ENCODE measurements at places on chromosomes 16 and 17.

DNA sequence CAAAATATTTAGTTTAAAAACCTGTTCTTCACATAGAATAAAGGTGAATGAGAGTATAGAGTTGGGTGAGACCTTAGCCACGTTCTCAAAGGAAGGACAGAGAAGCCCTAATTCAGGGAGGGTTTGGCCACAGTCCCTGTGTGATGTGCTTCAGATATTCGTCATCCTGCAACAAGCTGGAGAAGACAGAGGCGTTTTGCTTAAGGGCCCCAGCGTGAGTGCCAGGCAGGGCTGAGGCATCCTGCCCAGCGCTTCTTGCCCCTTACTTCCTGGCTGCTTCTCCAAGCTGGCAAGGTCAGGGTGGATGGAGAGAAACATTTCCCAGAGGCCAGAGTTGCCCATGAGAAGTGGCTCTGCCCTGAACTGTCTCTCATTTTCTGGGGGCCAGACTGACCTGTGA, 46.9 kb downstream of the AXIN2 start:
- DNase-seq, result no peak

- no peak for DNase-seq
These were observed 1.4 kb upstream of the BAHCC1 start for GRCh38 chr17:81393684-81394376.

DNA sequence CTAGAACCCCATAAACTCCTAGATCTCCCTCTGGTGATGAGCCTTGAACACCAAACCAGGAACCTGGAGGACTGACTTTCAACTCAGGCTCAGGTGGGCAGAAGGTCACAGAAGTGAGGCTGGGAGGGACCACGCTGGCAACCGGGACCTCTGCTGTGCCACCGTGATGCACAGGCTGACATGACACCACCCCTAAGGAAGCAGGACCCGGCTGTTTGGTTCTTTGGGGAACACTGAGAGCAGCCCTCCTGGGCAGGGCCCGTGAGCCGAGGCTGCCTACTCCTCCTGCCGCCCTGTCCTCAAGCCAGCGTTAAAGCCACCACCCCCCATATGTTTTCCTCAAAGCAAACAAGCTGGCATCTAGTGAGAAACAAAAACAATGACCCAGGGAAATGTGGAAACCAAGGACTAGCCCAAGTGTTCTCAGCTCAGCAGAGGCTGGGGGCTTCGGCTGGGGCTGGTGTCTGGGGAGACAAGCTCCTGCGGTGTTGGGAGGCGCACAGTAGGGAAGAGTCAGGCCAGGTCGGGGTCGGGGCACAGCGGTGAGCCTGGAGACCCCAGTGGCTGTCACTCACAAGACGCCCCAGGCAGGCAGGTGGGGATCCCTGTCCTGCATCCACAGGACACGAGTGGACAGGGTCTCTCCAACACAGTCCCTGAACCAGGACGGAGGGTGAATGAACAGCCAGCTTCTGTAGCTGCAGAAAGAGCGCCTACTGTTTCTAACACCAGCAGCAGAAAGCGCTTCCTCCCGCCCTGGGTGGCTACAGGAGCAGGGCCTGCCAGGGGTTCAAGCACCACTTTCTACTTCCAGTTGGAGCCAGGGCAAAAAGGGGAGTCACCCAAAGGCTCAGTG, 1.7 kb downstream of the SMIM5 start:
- DNase-seq, result no peak

- no peak for DNase-seq
These were observed 32.0 kb upstream of the TOX3 start for GRCh38 chr16:52578829-52579498.

- DNase-seq, result no peak
These were observed 32.1 kb upstream of the SLC38A8 start for GRCh38 chr16:84074721-84075120.

GRCh38 chr16:12544477-12545296, 259.0 kb downstream of the CPPED1 start:
- no peak for DNase-seq

DNA sequence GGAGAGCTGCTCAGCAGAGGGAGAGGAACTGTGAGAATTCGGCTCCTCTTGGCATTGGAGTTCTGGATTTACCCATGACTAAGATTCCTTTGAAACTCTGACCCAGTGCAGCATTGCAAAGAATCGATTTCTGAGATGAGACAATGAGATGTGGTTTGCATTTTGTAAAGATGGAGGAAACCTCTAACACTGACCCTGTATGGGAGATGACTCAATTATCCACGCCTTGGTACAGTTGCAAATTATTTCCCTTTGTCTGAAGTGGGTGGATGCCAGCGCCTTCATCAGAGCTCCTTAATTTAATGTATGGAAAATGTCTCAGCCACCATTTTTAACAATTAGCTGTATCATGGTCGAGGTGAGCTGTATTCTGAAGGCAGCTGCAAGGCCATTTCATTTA, 53.4 kb downstream of the NUP93 start:
- no peak for DNase-seq

- no peak for DNase-seq
These were observed 75.2 kb upstream of the RNU2-1 start for GRCh38 chr17:43308999-43309398.

- no peak for DNase-seq
These were observed 1.8 kb upstream of the QPRT start for GRCh38 chr16:29676989-29677785.

DNA sequence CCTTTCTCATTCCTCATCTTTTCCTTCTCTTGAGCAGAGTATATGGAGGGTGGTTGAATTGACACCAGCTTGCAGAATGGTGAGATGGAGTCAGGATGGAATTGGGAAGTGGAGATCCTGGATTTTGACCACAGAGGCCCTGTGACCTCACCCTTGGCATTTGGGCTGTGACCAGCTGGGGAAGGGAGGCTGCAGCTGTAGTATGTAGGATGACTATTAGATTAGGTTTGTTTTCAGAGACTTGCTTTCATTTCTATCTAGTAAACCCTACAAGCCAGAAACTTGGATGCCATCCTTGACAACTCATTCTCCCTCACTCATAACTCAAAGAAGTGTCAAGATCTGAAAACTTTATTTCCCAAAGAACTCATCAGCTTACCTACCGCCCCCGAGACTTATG, 5.9 kb downstream of the GNGT2 start:
- no peak for DNase-seq

- no peak for DNase-seq
These were observed 50.6 kb downstream of the NTN1 start for GRCh38 chr17:9071811-9072498.

DNA sequence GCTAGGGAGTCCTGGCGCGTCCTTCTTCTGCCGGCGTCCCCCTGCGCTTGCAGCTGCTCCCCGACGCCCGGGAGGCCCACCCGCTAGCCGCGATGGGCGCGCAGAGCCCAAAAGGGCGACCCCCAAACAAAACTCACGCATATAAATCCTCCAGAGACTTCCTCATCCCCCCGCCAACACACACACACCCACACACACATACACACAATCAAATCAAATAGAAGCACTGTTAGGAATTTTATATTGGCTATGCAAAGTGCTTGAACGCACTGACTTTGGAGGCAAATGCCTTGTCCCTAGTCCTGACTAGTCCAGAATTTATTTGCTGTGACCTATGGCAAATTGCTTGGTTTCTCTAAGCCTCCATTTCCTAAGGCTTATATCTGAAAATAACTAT, 23.8 kb upstream of the CRYM start:
- DNase-seq, result no peak

- DNase-seq, result peak; percentile 46
These were observed 4.2 kb downstream of the TRADD start for GRCh38 chr16:67155295-67156142.

GRCh38 chr16:4994719-4995434, 36.7 kb downstream of the SEC14L5 start:
- no peak for DNase-seq

- DNase-seq, result no peak
These were observed 14.9 kb downstream of the IRF8 start for GRCh38 chr16:85913688-85914422.

DNA sequence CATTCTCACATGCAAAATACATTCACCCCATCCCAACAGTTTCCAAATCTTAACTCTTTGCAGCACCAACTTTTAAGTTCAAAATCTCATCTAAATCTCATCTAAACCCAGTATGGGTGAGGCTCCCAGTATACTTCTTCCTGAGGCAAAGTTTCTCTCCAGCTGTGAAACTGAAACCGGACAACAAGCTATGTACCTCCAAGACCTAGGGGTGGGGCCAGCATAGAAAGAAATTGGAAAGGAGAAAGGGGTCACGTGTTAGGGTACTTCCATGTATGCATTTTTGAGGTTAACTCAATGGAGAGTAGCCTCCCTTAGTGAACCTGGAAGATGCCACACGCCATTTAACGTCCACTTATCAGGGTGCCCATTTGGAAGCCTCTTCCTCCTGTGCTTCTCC, 23.9 kb upstream of the LRRC75A start:
- DNase-seq, result no peak

DNA sequence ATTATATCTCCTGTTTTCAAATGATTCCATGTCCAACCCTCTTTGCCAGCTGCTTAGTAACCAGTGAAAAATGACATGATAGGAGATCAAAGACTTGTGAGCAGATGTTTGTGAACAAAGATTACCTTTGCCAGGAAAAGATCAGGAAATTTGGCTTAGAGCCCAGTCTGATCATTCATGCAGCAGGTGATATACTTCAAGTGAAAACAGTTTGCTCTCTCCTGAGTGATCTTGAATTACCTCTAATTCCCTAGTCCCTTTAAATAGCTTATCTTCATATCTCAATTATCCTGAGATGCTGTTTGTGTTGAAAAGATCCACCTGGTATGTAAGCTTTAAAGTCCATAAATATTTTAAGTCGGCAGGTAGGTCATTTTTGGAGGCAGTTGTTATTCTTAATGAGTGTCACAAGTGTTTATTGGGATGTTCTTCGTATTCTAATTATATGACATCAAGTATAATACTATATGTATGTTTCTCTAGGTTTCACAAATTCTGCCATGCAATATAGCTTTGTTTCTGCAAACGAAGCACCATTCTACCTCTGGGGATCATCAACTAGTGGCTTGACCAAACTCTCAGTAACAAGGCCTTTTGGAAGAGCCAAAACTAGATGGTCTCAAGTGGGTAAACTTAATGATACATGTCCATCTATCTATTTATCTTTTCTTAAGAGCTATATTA, 13.2 kb upstream of the VPS35L start:
- DNase-seq, result no peak

- DNase-seq, result no peak
These were observed 332.8 kb downstream of the MAF start for GRCh38 chr16:79267781-79268180.

- DNase-seq, result no peak
These were observed 18.7 kb upstream of the COX10 start for GRCh38 chr17:14050616-14051015.

DNA sequence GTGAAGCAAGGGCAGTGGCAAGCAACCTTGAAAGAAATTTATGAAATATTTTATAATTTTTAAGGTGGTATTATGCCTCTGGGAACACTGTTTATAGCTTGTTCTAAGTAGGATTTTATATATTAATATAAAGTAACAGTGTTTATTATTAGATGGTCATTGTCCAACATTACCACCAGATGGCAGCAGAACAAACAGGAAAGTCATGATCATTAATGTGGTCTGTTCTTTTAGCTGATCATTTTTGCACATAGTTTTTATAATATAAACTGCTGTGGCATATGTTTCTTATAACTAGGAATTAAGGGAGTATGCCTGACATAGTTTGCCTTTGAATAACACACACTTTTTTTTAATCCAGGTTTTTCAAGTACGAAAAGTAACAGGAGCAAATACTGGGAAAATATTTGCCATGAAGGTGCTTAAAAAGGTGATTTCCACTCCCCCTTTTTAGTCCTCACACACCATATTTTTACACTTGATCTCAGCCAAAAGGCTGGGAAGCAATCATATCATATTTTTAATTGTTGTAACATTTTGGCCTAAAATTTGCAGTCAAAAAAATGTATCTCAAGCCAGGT, 21.4 kb downstream of the RPS6KB1 start:
- DNase-seq, result peak; percentile 45

DNA sequence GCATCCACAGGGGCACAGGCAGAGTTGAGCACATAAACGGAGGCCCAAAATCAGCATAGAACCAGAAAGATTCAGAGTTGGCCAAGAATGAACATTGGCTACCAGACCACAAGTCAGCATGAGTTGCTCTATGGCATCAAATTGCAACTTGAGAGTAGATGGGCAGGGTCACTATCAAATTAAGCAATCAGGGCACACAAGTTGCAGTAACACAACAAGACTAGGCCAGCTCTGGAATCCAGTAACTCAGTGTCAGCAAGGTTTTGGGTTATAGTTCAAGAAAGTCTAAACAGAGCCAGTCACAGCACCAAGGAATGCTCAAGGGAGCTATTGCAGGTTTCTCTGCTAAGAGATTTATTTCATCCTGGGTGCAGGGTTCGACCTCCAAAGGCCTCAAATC, 12.9 kb downstream of the G6PC1 start:
- no peak for DNase-seq

- DNase-seq, result peak; percentile 46
These were observed 5.6 kb downstream of the PNPO start for GRCh38 chr17:47946929-47947397.

DNA sequence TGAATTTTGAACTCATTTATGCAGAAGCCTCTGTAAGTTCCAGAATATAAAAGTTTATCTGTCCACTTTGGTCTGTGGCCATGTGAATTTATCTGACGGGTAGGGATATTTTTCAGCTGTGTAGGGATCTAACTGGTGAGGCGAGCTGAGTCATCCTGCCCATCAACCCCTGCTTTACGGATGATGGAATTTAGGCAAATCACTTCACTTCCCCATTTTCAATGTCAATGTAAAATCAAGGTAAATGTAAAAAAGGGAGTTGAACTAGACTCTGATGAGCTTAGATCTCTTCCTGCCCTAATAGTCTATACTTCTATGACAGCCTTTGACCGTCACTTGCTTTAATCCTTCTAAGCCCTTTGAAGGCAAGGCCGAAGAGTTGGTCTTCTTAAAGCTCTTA, 2.6 kb downstream of the SLC16A6 start:
- DNase-seq, result no peak

DNA sequence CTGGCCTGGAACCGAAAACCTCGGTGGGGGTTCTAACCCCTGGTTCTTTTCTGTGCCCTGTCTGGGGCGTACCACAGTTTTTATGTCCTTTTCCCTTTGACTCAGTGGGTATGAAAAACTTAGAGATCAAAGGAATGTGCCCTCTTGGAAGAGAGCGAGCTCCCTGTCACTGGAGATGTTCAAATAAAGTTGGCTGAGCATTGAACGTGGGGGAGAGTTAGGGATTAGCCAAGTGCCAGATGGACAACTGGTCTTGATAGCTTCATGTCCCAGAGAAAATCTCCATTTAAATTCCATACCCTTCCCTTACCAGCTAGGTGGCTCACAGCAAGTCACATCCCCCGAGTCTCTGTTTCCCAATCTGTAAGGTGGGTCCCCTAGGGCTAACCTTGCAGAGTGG, 9.5 kb downstream of the ADGRG1 start:
- DNase-seq, result no peak

DNA sequence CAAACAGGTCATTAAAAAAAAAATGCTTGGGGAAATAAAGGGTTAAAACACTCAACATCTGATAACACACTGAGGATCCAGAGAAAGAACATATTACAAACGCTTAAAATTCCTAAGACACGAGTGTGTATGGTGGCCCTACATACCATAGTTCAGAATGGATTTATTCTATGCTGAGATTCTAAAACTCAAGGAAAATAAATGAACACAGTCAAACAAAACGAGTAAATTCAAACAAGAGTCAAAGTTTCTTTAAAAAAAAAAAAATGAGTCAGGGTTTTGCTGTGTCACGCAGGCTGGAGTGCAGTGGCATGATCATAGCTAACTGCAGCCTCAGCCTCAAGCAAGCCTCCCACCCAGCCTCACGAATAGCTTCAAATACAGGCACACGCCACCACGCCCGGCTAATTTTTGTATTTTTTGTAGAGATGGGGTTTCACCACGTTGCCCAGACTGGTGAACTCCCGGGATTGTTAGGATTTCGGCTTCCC, 17.4 kb downstream of the CRK start:
- DNase-seq, result no peak
